ENCODE measurements at places on chromosomes 5 and 9.
A peak's percentile ranks its signal among the peaks of the same experiment; 100 is the strongest.

DNA sequence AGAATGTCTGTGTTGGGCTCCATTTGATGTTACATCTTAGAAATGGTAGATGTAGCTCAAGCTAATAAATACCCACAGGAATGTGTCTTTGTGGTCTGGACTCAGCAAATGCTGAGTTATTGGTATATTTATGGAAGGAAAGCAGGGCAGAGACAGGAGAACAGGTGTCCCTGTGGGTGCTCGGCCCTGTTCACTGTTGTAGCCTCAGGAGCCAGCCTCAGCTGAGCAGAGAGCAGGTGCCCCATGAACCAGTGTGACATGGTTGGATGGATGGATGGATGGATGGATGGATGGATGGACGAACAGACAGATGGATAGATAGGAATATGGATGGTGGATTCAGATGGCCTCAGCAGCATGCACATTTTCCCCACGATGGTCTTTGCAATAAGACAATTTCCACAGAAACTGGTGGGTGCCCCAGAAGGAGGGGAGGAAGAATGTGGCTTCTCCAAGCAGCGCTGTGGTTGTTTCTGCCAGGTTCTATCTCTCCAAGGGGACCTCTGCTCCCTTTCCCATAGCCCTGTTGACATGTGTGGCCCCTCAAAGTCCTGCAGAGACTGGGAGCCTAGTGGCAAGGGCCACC lies 8.2 kb upstream of the IRF1 start:
- DNase-seq = no peak

GRCh38 chr5:40879163-40879942 lies 29.9 kb upstream of the C7 start:
- no peak for DNase-seq

GRCh38 chr9:35980289-35981011 lies 22.5 kb upstream of the OR2S2 start:
- no peak for DNase-seq

DNA sequence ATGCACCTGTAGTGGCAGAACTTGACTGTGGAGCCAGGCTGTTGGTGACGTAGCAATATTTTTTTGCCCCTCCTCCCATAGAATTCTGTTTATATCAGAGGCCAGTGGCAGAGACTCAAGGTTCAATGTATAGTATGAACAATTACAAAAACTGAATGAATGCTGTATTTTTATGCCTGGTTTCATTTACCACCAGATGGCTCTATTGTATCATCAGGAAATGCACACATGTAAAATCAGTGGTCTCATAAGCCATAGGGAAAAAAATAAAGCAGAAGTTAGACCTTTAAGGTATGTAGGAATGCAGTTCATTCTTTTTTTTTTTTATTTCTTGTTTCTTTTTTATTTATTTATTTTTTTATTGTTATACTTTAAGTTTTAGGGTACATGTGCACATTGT lies 43.6 kb downstream of the CCDC192 start:
- DNase-seq = no peak

GRCh38 chr5:142432961-142433360 lies 108.1 kb upstream of the SPRY4 start:
- no peak for DNase-seq

DNA sequence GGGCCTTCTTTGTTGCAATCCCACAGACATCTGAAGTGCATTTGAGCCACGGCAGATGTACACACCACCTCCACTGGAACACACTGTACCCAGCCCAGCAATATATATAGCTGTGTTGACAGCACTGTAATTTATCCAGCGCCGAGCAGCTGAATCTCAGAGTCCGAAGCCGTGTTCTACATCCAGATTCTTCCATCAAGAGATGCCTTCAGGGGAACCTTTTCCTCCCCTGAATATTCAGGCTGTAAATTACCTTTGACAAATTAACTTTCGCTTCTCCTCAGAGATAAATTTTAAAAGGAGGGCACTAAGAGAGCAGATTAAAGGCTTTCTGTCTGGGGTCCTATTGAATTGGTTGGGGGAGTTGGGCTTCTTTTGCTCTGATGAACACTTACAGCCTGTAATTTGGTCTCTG lies 76.4 kb downstream of the ROR2 start:
- no peak for DNase-seq

DNA sequence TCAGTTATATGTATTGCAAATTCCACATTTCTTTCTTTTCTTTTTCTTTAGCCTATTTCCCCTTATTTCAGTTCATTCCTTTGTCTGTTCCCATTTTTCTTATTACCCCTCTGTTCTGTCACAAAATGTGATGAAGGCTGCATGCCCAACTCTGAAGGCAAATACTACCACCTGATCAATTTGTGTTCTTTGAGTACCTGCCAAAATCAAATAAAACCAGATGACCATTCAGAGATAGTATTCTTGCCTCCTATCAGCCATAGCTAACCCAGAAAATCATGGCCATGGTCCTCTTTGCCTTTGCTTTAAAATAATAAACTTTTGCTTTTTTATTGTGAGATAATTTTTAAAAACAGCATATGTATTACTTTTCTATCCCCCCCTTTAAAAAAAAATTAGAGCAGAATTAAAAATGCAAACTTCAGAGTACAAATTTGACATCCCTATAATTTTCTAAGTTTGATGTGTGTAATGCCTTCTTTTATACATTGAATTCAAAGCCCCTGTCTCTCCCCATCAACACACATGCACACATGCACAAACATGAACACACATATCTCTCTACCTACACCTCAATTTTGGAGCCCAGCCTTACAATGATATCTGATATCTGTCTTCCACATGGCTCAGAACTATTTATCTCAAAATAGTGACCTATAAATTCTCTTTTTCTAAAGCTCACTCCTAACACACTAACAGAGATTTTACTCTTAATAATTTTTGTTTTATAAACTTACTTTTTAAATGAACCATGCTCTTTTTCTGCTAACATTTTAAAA lies 3.5 kb downstream of the RFESD start:
- no peak for DNase-seq

DNA sequence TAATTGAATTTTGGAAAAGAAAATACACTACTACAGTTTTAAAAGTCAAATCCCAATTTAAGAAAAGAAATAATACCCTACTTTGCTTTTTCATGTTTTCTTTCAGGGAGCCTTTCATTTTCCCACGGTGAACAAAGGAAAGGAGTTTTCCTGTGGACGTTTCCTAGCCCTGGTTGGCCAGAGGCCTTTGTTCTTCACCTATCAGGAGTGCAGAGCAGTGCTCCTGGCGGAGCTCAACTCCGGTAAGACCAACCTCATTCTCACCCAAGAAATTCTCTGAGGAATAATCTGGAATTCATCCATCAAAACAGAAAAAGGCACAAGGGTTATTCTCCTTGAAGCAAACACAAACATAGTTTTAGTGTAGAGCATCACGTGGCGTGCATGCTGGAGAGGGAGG lies 248.9 kb downstream of the ADGRV1 start:
- no peak for DNase-seq

- no peak for DNase-seq
These were observed 6.2 kb downstream of the RBM22 start for GRCh38 chr5:150694612-150695011.

DNA sequence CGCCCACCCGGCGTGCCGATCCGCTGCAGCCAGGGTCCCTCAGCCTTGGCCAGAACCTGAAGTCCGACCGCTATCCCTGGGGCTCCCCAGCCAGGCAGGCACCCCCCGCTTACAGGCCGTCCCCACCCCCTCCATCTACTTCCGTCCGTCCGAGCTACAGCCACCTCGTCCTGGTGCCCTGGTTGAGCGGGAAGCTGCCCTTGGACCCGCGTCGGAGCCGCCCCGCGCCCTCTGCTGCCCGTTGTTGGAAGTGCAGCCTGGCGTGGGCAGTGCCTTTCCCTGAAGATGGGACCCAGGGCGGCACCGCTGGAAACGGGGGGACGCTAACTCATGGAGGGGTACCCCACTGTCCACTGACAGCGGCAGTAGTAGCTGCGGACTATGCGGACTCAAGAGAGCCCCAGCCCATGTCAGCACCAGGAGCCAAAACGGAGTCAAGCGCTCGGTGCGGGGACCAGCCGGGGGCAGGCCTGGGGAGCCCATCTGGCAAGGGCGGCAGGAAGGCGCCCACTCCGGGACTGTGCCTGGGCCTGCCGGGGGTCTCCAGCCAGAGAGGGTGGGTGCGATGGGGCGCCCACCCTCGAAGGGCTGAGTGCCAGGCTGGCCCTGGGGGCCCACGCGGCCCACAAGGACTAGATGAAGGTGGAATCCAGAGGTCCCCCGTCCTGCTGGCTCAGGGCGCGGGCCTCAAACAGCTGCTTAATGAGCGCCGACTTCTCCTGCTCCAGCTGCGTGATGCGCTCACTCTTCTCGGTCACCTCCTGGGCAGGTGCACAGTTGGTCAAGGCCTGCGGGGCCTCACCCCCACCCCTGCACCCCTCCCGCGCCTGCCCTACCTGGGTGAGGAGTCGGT lies 6.1 kb downstream of the SAPCD2 start:
- peak; percentile 72 for DNase-seq

GRCh38 chr9:115847216-115847615 lies 306.4 kb upstream of the PAPPA start:
- DNase-seq = no peak

- no peak for DNase-seq
These were observed 197.0 kb downstream of the NR2F1-AS1 start for GRCh38 chr5:93384026-93384425.

GRCh38 chr5:175788155-175788787 lies 83.1 kb upstream of the CPLX2 start:
- DNase-seq = no peak

GRCh38 chr5:150562832-150563231 lies 54.9 kb downstream of the NDST1 start:
- DNase-seq = peak; percentile 40

GRCh38 chr9:93049491-93049890 lies 9.0 kb upstream of the SUSD3 start:
- no peak for DNase-seq

DNA sequence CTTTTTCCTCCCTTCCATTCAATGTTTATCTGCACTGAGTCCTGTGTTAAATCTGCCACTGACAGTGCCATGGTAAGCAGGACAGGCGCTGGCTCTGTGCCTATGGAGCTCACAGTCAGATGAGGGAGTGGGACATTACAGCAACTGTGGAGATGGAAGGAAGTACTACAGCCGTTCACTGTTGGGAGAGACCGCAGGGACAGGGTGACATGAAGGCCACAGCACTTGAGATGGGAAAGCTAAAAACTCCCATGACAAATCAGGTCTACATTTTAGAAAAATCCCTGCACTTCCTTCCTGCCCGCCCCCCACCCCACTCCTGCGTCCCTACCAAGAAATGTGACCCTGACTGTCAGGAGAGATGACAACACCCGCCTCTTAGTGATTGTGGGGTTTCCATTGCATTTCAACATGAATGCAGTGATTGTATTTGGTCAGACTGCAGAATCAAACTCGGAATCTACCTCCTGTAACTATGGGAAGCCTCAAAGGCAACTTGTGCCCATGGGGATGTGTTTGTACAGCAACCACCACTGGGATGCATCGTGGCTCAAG lies 56.4 kb downstream of the GTF3C4 start:
- DNase-seq = no peak

DNA sequence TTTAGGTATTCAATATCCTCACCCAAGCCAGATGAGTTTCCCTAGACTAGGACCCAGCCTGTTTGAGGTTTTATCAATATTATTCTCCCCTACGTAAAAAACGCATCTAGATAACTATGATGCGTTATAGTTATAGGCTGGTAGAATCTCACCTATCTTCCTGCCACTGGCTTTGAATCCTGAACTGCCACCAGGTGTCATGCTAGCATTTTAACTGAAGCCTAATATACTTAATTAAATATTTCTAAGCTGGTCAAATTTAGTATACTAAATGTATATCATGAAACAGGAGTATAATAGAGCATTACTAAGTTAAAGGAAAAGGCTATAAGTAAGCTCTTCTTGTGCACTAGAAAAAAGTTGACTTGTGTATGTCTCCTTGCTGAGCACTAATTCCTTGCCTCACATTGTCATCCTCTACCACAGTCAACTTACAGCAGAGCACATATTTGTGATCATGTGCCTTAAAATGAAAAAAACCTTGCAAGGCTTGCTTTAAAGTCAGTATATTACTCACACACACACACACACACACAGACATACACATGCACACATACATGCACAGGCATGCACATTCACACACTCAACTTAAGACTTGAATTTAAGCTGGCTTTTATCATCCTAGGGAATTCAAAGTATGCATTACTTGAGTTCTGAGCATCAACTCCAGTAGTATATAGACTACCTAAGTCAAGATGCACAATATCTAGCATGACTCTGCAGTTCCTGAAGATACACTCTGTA lies 303.4 kb downstream of the ADGRV1 start:
- DNase-seq = no peak

GRCh38 chr9:26219961-26220360 lies 541.7 kb upstream of the TUSC1 start:
- DNase-seq = no peak

GRCh38 chr9:31140316-31140715 lies 1244.1 kb upstream of the ACO1 start:
- peak; percentile 36 for DNase-seq

DNA sequence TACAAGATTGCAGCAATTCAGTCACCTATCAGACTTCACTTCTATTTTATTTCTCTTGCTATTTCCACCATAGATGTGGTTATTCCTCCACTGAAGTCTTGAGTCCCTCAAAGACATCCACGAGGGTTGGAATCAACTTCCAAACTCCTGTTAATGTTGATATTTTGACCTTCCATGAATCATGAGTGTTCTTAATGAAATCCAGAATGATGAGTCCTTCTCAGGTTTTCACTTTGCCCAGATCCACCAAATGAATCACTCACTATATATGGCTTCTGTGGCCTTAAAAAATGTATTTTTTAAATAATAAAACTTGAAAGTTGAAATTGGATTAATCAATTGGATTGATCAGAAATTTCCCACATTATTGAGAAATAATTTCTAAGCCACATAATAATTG lies 1821.0 kb downstream of the EFNA5 start:
- DNase-seq = no peak

Measured in neural progenitor cell (in vitro differentiated cells).